ENCODE measurements at places on chromosomes 16 and 17. TPM values are rescaled to one million over a fixed set of nuclear protein-coding genes. Genes with fewer than 3 reads are reported as not detected.

The KRTAP3-2 gene
- not detected for total RNA-seq

The GSG1L gene
- not detected for total RNA-seq

The GP1BA gene
- not detected for total RNA-seq

The CTRB1 gene
- not detected for total RNA-seq

Measured in epithelial cell of alveolus of lung (primary cell).